ENCODE measurements at places on chromosomes 4 and X.

DNA sequence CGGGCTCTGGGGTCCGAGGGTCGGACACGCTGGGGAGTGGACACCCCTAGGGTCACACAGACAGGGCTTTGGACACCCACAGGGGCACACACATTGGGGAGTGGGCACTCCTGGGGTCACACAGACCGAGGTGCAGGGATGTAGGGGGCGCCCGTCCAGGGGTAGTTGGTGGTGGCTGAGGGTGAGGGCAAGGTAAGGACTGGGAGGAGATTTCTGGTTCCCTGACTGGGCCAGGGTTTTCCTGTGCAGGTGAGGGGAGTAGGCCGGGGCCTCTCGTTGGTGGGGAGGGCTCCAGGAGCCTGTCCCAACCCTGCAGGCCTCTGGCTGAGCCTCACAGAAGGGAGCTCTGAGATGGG lies 21.9 kb upstream of the WDR45 start:
- DNase-seq = no peak

DNA sequence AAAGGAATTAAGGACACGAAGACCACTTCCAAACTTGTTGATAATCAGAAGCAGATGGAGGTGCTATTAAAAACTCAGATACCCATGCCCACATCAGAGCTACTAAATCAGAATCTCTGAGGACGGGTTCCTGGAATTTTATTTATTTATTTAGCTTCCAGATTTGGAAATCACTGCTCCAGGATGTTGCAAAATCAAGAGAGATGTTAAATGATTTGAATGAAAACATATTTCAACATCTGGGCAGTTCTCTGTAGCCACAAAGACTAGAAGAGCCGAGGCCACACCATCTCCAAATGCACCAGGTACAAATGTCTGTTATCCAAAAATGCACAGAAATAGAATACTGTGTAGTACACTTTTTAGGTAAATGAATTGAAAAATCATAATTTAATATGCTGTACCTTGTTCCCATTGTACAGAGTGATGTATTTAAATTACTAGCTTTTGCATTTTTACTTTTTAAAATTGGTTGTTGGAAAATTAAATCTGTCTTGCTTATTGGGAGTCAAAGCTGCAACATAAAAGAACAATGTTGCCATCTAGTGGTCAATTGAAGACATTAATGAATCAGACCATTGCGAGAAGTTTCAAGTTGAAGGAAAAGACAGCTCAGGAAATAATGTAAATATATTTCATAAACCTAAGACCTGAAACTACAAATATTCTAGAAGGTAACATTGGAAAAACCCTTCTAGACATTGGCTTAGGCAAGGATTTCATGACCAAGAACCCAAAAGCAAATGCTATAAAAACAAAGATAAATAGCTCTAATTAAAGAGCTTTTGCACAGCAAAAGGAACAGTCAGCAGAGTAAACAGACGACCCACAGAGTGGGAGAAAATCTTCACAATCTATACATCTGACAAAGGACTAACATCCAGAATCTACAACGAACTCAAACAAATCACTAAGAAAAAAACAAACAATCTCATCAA lies 151.3 kb upstream of the TTC29 start:
- DNase-seq = no peak

GRCh38 chr4:153318696-153319320 lies 25.7 kb upstream of the MND1 start:
- DNase-seq = peak; percentile 53

DNA sequence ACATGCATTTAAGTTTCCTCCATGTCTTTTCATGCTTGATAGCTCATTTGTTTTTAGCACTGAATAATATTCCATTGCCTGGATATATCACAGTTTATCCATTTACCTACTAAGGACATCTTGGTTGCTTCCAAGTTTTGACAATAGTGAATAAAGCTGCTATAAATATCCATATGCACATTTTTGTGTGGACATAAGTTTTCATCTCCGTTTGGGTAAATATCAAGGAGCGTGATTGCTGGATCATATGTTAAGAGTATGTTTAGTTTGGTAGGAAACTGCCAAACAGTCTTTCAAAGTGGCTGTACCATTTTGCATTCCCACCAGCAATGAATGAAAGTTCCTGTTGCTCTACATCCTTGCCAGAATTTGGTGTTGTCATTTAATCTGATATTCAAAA lies 172.5 kb downstream of the DHX15 start:
- DNase-seq = no peak

DNA sequence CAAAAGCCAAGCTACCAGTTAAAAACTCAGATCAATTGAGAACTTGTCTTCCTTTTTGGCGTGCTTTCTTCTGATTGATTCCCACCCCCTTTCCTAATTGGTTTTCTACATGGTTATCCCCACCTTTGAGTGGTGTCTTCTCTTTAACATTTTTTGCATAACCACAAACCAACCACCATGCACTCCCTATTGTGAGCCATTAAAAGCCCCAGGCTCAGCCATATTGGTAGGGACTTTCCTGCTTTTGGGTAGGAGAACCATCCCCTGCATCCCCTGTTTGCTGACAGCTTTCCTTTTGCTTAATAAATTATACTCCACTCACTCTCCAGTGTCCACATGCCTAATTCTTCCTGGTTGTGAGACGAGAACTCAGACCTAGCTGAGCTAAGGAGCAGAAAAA lies 1651.4 kb upstream of the IGFBP7 start:
- no peak for DNase-seq

DNA sequence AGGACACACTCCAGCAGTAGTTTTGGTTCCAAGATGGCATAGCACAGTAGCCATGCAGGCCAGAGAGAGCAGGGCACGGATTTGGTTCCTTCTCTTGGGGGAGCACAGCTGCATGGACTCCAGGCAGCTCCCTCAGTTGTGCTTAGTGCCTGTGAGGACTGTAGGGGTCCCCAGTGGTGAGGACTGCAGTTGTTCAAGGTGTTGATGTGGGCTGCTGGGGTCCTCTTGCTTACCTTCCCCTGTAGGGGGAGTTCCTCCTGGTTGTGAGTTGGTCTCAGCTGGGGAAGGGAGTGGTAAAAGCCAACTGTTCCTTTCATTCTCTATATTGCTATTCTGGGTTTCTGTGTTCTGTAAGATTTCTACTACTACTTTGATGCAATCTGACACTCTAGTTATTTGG lies 606.5 kb downstream of the MAGEB5 start:
- no peak for DNase-seq

- DNase-seq = no peak
These were observed 38.0 kb upstream of the IL21 start for GRCh38 chr4:122658818-122659295.

DNA sequence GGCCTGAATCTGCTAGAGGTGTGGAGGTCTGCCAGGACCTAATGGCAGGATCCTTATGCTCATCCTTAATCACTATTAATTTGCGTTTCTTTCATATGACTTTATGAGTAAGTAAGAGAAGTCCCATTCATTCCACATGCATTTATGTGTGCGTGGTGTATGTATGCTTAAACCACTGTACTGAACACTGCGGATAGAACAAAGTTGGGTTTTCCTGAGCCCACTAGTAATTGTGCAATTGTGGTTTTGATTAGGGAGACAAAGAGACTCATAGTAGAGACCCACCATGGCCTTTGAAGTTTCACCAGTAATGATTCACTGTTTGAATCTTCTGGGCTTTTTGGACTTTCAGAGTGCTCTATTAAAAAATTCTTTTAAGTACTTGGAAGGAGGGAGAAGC lies 498.5 kb upstream of the DIPK2B start:
- DNase-seq = no peak

- DNase-seq = no peak
These were observed 66.0 kb upstream of the STOX2 start for GRCh38 chr4:183838987-183839712.

- DNase-seq = no peak
These were observed 15.9 kb upstream of the MAP9 start for GRCh38 chr4:155392481-155393184.

- no peak for DNase-seq
These were observed 768.3 kb downstream of the RAPGEF2 start for GRCh38 chr4:159871141-159871540.

- peak; percentile 32 for DNase-seq
These were observed 3.6 kb upstream of the NXT2 start for GRCh38 chrX:109533005-109533404.

- no peak for DNase-seq
These were observed 46.1 kb downstream of the HTRA3 start for GRCh38 chr4:8315435-8316250.

GRCh38 chr4:27066591-27066990 lies 205.9 kb downstream of the STIM2 start:
- DNase-seq = no peak

DNA sequence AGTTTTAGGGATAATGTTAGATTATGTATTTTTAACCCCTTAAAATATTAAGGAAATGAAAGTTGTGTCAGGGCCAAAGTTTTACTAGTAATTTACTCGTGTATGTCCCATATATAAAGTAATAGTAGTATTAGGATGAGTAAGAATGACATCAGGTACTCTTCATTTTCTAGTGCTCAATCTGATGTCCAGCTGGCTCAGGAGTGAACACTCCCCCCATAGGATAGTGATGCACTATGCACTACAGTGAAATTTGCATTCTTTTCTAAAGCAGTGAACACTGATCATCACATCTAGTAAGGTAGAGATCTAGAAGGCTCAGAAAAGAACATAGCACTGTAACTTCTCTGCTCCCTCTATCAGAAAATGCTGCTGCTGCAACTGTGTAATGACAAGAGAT lies 409.7 kb downstream of the GLUD2 start:
- no peak for DNase-seq

DNA sequence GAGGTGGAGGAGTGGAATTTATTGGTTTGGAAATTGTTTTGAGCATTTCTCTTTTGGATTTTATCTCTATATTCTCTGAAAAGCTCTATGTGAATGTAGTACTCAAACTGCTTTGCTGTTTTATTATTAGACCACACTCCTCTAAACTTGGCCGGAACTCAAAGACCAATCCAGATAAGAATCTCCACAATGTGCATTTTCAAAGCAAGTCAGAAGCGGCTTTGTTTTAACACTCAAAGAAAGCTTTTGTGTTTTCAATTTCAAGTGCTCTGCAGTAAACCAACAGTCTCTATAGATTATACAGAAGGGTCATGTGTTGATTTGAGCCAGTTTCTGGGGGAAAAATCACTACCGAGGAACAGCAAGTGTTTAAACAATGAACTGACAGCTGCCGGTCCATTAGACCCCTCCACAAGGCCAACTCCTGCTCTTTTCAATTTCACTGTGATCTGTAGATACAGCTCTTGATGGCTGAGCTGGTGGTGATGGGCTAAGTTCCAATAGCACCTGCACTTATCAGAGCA lies 79.4 kb downstream of the FTHL17 start:
- DNase-seq = no peak

GRCh38 chrX:44459501-44459900 lies 83.2 kb downstream of the FUNDC1 start:
- DNase-seq = no peak

- DNase-seq = no peak
These were observed 295.1 kb upstream of the TEX13A start for GRCh38 chrX:105515561-105515960.

DNA sequence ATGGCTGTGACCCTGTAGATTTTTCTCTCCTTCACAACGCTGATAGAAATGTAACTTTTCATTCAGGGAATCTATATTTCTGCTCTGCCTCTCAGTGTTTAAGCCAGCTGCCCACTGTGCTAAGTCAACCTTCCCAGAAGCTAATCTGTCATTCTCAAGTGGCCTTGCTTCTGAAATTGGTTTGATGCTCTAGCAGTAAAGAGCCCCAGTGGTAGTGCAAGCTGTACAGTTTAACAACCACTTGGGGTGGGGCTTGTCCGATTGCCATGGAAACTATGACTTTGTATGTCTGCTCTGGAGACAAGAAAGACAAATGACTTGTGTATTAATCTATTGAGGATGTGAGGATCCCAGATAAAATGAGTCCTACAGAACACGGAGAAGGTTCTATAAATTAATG lies 620.9 kb upstream of the GALNT7 start:
- DNase-seq = no peak

DNA sequence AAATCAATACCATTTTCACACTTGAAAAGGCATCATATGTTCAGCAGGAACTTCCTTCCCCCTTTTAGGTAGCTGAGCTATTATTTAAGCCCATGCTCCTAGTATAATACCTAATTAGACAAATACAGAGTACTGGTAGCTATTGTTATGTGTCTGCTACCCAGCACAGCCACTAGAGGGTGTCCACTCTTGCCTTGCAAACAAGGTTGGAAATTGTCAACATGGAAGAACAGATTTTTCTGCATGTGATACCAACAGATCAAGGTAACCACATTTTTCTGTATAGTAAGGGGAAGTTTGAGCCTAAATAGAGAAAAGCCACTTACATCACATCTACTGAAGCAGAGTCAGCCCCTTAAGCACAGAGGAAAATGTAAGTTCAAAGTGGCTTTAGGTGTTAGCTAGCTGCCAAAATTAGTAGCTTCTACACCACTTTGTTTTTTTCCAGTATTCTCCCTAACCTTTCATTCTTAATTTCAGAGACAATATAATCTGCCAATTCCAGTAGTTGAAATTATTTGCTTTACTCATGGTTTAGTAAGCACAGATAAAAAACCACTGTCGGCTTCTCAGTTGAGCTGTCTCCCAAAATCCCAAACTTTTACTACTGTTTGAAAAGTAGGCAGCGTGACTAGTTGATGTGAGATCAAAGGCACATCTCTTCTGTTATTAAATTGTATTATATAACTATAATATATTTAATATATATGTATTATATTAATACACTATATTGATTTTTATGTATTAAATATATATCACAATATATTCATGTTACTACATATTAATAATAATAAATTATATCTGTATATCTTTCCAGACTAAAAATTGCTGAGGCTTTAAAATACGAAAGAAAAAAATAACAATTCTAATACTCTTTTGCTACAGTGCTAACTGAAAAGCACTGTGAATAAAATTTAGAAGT lies 38.2 kb downstream of the EDNRA start:
- peak; percentile 37 for DNase-seq

DNA sequence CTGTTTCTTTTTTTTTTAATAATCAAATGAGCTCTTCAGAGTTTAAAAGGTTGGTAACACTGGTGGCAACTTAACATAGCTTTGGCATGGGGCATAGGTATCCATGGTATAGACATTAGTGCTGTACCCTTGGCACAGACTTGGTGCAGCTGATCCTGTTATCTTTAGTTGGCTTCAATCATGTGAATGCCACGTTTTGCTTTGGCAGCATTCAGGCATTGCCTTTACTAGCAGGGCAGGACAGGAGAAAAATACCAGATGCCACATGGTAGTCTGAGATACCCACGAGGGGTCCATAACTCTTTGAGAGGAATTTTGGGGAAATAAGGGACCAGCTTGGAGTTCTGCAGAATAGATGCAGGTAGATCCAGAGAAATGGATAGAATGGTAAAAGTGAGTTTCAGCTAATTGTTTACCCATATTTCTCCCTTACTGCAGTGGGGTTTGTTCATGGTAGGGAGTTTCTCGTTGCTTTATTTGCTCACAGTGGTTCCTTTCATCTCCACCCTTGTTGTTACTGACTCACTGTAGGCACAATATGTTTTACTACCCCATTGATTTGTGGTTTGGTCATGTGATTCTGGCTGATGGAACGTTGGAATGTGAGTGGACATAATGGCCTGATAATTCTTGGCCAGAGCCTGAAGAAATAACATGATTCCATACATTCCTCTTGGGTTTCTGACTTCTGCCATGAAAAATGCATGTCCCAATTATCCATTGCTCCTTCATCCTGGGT lies 342.7 kb downstream of the GLUD2 start:
- no peak for DNase-seq

GRCh38 chr4:155541716-155542115 lies 124.9 kb upstream of the GUCY1A1 start:
- DNase-seq = no peak

- peak; percentile 24 for DNase-seq
These were observed 61.9 kb upstream of the LAS1L start for GRCh38 chrX:65596270-65597034.

GRCh38 chr4:105666693-105667092 lies 41.8 kb downstream of the INTS12 start:
- DNase-seq = no peak

- no peak for DNase-seq
These were observed 688 bp downstream of the UXT start for GRCh38 chrX:47658301-47658683.
